ENCODE measurements at places on chromosomes 5 and 9.

GRCh38 chr5:125317536-125317995, 571.1 kb upstream of the ZNF608 start:
- DNase-seq, result no peak

GRCh38 chr5:55232271-55232984, 980 bp downstream of the CCNO start:
- DNase-seq, result peak; percentile 27

- no peak for DNase-seq
These were observed 454.6 kb downstream of the RAB3C start for GRCh38 chr5:59037453-59037852.

- DNase-seq, result no peak
These were observed 17.0 kb upstream of the C1QTNF3 start for GRCh38 chr5:34059977-34060376.

- DNase-seq, result no peak
These were observed 238.0 kb downstream of the ENC1 start for GRCh38 chr5:74402553-74402952.

DNA sequence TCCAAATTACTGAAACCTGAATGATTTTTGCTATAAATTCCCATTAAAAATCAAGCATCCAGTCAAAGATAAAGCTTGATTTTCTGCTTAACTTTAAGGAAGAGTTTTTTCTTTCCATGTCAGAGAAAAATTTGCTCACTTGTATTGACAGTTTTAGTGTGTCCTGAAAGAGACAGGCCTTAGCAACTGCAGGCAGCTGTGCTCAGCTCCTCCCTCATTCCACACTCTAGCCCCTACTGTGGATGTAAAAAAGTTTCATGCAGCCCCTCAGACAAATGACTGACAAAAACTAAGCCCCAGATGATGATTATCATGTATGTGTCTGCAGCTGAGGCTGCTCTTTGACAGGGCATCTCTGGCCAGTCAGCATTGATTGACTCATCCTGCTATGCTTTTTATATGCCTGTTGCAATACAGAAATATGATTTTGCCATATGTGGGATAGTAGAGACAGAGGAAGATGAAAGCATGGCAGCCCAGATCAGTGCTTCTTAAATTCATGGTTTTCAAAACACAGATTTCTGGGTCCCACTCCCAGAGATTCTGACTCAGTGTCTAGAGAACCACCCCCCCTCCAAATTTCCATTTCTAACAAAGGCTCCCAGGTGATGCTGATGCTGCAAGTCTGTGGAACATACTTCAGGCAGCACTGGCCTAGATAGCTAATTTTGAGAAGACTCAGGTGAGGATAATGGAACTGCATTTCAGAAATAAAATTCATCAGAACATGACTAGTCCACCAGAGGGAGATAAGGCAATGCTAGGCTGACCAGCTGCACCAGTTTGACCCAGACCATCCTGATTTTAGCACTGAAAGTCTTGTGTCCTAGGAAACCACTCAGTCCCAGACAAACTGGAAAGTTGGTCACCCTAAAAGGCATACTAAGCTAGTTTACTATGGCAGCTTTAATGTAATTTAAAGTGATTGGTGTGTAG, 298.7 kb upstream of the KCNN2 start:
- DNase-seq, result peak; percentile 10

DNA sequence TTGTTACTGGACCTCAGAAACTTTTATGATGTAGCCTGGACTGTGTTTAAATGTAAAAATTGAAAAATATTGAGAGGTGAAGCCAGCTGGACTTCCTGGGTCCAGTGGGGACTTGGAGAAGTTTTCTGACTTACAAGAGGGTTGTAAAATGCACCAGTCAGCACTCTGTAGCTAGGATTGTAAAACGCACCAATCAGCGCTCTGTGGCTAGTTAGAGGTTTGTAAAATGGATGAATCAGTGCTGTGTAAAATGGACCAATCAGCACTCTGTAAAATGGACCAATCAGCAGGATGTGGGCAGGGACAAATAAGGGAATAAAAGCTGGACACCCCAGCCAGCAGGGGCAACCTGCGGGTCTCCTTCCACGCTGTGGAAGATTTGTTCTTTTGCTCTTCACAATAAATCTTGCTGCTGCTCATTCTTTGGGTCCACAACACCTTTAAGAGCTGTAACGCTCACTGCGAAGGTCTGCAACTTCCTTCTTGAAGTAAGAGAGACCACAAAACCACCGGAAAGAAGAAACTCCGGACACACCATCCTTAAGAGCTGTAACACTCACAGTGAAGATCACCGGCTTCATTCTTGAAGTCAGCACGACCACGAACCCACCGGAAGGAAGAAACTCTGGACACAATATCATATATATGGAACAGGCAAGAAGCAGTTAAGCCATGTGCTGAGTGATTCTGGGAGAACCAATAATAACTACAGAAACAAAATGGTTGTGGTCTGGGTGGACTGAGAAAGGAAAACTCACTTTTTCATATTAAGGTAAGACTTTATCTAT, 201.3 kb downstream of the GABRG2 start:
- no peak for DNase-seq

GRCh38 chr5:169301986-169302385, 1.0 kb upstream of the SLIT3 start:
- no peak for DNase-seq

DNA sequence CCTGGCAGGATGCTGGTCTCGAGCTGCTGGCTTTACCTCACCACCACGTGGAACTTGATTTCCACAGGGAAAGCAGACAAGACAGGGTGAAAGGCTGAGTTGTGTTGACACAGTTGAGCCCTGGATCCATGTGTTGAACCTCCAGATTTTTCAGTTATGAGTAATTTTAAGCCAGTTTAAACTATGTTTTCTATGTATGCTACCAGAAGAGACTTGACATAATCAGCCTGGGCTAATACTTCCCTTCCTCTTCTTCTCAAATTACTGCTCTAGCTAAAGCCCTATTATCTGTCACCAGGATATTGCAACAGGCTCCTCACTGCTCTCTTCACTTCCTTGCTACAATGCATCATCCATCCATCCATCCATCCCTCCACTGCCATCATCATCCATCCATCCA, 12.0 kb upstream of the PHYKPL start:
- DNase-seq, result no peak

DNA sequence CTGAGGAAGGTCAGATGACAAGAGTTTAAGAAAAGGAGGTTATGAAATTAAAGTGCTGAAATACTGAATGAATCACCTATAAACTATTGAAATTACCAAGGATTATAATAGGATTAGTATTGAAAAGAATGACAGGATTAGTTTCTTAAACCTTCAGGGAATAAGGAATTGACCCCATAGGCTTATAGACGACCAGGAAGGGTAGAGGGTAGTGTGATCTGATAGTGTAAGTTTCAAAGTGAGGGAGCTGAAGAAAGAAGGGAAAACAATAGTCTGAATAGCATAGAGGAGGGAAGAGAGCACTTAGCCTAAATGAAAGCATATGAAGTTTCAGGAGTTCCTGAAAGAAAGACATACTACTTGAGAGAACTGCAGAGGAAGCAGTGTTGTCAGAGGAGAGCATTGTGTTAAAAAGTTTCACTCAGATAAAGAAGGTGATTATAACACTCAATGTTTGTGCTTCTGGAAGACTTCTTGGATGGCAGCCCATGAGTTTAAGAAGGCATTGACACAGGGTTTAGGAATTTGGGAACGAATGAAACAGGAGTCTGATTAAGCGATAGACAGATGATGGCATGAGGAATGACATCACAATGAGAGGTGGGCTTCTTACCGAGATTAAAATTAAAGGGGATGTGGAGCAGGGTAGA, 557.9 kb upstream of the GRAMD2B start:
- DNase-seq, result no peak

DNA sequence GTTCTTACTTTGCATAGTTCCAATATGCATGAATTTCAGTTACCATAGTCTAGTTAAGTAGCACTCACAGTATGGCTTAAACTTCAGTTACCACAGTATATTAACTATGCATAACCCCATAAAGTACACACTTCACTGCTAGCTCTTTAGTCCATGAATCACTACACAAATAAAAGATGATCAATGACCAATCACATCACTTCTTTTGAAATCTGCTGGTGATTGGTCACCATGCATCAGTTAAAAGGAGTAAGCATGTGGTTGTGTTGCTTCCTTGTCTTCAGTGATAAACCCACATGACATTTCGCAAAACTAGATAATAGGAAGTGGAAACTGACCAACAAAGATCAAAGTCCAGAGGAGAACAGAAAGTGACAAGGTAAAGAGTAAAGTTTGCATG, 79.0 kb downstream of the TAF11L14 start:
- no peak for DNase-seq

- DNase-seq, result no peak
These were observed 79.6 kb downstream of the PAPPA start for GRCh38 chr9:116233160-116233530.

GRCh38 chr5:42960506-42960905, 79.6 kb downstream of the ANXA2R start:
- DNase-seq, result no peak

DNA sequence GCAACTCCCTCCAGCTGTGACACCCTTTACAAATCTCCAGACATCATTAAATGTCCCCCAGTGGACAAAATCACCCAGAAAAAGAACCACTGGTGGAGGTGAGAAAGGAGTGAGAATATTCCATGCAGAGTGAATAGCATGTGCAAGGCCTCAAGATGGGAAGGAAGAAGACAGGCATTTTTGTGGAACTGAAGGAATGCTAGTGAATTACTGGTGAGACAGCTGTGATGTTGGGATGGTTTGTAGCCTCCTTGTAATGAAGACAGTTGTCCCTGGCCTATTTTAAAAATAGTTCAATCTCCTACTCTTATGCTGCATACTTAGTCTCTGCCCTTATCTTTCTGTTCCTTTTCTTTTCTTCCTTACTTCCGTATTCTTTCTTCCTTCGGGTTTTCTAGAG, 124.9 kb upstream of the RPS23 start:
- DNase-seq, result no peak

- DNase-seq, result no peak
These were observed 77.5 kb downstream of the CEMIP2 start for GRCh38 chr9:71690689-71691435.

- no peak for DNase-seq
These were observed 56.7 kb upstream of the GCNT4 start for GRCh38 chr5:75108931-75109596.

DNA sequence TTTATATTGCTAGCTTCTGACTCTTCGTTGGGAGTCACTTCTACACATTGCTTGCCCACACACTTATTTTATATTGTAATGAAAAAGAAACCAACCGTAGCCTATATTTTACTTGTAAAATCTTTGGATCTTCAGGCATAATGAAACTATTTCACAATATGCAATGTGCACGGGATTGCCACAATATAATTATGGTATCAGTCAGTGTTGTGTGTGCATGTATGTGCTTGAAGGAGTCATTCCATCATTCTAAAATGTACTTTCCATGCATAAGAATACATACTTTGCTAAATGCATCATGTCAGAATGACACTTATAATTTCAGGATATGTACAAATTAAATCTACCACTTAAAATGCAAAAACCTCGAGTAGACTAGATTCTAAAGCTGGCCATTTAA, 64.0 kb upstream of the TLE4 start:
- DNase-seq, result no peak

DNA sequence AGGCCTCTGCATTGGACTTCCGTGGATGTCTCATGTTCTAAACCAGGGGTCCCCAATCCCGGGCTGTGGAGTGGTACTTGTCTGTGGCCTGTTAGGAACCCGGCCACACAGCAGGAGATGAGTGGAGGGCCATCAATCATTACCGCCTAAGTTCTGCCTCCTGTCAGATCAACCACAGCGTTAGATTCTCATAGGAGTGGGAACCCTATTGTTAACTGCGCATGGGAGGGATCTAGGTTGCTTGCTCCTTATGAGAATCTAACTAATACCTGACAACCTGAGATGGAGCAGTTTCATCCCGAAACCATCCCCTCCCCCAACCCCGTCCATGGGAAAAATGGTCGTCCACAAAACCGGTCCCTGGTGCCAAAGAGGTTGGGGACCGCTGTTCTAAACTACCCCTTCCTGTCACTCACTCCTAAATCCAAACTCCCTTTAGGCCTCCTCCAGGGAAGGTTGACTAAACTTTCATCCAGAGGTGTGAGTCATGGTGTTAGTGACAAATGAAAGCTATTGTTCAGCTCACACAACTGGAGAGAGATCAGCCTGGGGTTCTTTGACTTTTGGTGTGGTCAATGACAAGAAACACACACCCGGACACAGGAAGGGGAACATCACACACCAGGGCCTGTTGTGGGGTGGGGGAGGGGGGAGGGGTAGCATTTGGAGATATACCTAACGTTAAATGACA, 9.5 kb downstream of the KCNV2 start:
- peak; percentile 29 for DNase-seq

DNA sequence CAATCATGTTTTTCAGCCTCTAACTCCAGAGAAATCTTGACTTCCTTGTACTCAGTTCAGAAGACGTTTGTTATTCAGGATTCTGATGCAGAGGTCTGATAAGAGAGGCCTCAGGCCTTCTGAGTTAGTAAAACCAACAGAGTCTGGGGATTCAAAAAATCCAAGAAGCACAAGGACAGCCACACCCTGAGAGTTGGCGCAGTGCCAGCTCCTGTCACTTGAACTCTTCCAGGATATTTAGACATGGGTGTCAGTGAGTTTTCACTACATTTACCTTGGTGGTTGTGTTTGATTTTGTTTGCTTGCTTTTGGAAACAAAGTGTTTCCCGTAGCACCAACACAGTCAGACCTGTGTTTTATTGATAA, 41.6 kb upstream of the PDE8B start:
- DNase-seq, result peak; percentile 38

- DNase-seq, result no peak
These were observed 26.4 kb upstream of the ELL2 start for GRCh38 chr5:95988094-95988493.

DNA sequence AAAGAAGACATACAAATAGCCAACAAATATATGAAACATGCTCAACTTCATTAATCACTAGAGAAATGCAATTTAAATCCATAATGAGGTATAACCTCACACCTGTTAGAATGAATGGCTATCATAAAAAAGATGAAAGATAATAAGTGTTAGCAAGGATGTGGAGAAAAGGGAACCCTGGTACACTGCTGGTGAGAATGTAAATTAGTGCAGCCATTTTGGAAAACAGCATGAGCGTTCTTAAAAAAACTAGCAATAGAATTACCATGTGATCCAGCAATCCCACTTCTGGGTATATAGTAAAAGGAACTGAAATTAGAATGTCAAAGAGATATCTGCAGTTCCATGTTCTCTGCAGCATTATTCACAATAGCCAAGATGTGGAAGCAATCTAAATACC, 64.2 kb upstream of the CEP78 start:
- no peak for DNase-seq

GRCh38 chr5:143801252-143801939, 10.6 kb upstream of the HMHB1 start:
- DNase-seq, result peak; percentile 64

DNA sequence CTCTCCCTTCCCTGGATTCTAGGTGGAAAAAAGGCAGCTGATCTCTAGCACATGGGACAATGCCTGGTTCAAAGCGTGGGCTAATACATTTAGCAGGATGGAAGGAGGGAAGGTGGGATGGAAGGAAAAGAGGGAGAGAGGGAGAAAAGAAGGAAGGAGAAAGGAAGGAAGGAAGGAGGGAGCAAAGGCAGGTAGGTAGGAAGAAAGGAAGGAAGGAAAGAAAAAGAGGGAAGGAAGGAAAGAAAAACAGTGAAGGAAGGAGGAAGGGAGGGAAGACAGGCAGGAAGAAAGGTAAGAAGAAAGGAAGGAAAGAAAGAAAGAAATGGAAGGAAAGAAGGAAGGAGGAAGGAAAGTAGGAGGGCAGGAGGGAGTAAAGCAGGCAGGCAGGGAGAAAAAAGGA, 12.2 kb upstream of the PALM2AKAP2 start:
- no peak for DNase-seq

GRCh38 chr5:155850370-155850769, 476.6 kb upstream of the SGCD start:
- DNase-seq, result peak; percentile 26

All from muscle of leg (tissue), 16 donors.